ENCODE measurements at places on chromosomes 6 and 20.
A peak's percentile ranks its signal among the peaks of the same experiment; 100 is the strongest.

GRCh38 chr20:16270314-16270931, 302.8 kb downstream of the KIF16B start:
- DNase-seq = no peak

DNA sequence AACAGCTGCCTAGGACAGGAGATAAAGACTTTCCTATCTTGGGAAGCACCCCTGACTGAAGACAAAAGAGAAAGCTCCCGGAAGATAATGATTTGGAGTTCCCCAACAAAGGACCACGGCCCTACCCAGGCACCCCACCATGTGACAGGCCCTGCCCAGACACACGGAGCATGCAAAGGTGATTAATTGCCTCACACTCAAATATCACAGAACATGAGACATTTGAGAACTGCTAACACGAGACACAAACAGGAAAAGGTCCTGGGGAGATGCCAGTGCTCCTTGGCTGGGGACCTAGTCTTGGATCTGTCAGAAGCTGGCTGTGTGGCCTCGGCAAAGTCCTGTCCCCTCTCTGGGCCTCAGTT, 82.5 kb upstream of the PTPN1 start:
- DNase-seq = no peak

DNA sequence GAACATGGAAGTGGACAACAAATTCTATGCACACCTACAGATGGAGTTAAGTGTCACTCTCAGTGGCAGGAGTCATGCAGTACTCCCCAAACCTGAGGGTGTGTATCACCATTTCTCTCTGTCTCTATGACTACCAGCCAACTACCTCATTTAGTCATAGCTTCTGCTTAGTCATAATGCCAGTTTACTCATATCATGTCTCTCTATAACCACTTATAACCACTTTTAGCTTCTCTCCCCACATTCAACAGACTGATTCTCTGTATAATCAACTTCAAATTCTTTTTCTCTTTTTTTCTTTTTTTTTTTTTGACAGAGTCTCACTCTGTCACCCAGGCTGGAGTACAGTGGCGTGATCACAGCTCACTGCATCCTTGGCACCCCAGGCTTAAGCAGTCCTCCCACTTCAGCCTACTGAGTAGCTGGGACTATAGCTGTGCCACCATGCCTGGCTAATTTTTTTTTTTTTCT, 13.8 kb upstream of the GTF3C6 start:
- DNase-seq = peak; percentile 77

DNA sequence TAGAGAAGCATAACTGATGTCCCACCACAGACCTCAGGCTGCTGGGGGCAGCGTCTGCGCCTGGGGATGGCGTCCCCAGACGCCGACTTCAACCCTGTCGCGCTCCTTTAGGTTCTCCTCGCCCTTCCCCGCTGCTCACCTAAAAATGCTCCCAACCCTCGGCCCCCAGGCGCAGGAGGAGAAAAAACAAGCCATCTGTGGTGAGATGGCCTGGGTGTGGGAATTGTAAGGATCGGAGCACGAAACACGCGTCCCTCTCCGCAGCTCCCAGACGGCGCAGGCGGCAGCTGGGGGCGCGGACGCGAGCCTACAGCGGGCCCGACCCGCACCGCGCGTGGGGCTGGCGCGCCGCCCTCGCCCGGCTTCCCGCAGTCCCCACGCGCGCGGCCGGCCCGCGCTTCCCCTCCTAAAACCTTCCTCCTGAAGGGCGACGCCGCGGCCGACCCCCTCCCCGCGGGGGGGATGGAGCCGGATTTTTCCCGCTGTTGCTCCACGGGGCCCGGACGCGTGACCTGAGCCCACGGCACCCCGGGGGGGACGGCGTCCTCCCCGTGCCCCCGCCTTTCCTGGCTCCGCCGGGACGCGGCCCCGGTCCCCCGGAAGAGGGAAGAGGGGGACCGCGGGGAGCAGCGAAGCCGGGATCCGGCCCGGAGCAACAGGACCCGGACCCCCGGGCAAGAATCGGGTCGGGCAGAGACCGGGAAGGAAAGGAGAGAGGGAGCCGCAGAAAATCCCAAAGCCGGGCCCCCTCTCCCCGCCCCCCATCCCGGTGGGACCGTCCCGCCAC, 611 bp downstream of the EPB41L2 start:
- DNase-seq = peak; percentile 12

GRCh38 chr6:117837261-117837660, 69.8 kb upstream of the SLC35F1 start:
- no peak for DNase-seq

DNA sequence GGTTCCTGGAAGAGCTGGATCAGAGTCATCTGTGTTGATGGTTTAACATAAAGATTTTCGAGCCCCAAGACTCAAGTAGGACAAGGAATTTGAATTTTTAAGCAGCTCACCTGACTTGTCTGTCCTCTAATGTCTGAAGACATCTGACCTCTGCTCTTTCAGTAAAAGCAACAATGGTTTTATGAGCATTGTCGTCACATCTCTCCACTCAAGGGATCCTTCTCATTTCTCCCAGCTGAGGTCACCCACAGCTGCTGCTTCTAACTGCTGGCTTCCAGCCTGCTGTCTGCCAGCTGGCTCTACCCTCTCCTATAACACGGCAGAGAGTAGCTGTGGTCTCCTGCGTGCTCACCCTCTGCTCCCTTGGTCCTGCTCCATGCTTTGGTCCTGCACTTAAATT, 24.7 kb upstream of the HDAC2 start:
- peak; percentile 93 for DNase-seq

- DNase-seq = no peak
These were observed 29.1 kb upstream of the SASH1 start for GRCh38 chr6:148313488-148313887.

DNA sequence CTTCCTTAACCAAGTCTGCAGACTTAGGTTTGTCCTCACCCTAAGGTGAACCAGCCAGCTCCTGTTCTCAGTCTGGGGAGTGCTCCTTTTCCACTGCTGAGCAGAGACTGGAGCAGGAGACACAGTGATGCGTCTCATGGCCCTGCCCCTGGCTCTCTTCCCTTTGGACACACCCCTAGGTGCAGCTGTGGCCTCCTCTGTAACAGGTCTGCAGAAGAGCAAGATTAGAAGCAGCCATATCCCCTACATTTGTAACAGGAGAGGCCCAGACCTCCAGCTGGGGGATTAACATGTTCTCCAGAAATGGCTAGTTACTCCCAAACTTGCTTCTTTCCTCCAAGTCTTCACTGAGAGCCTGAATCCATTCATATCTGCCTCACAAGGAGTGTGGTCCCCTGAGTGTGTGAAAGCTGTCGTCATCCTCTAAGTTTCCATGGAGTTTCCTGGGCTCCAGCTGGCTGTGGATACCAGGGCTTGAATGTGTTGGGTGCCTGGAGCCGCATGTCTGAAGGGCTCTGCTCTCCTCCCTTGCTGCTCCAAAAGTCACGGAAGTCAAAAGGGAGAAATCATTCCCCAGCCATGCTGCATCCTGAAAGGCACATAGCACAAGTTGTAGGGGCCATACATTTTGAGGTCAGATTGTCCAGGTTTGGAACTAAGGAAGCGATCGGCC, 57.7 kb downstream of the PPP1R14C start:
- no peak for DNase-seq

DNA sequence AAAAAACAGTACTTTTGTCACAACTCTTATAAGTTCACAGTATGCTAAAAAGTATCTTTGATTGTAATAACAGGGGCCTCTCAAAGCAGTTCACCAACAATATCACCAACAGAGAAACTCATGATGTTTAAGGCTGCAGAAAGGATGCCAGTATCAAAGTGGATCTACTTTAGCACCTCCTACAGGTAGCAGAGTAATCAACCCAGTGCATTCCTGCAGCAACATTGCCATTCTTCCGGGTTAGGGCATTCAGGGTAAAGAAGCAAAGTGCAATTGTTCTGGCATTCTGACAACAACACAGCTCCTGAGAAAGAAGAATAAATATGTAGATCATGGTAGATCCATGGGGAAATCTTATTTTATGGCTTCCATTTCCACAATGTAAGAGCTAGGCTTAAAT, 7.6 kb upstream of the SLC17A4 start:
- no peak for DNase-seq

GRCh38 chr6:27994616-27995015, 37.6 kb downstream of the OR2B6 start:
- DNase-seq = no peak

DNA sequence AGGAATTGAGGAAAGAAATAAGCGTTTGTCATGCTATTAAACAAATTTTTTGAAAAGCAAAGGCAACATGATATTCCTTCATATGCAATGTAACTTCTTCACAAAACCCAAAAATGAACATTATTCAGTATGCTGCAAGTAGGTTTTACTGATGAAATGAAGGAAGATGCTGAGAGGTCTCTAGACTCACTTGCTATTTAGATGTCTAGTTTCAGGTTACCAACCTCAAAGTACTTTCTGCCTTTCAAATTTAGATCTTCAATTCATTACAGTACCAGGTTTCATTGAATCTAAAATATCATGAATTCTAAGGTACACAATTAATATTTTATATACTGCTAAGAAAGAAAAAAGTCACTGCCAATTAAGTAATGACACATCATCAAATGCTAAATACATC, 39.9 kb downstream of the MYO6 start:
- DNase-seq = no peak

- DNase-seq = no peak
These were observed 33.3 kb upstream of the NRN1 start for GRCh38 chr6:6039946-6040509.

GRCh38 chr6:143468026-143468425, 17.4 kb downstream of the PEX3 start:
- DNase-seq = no peak

- no peak for DNase-seq
These were observed 135.6 kb downstream of the SLC24A3 start for GRCh38 chr20:19347943-19348456.

DNA sequence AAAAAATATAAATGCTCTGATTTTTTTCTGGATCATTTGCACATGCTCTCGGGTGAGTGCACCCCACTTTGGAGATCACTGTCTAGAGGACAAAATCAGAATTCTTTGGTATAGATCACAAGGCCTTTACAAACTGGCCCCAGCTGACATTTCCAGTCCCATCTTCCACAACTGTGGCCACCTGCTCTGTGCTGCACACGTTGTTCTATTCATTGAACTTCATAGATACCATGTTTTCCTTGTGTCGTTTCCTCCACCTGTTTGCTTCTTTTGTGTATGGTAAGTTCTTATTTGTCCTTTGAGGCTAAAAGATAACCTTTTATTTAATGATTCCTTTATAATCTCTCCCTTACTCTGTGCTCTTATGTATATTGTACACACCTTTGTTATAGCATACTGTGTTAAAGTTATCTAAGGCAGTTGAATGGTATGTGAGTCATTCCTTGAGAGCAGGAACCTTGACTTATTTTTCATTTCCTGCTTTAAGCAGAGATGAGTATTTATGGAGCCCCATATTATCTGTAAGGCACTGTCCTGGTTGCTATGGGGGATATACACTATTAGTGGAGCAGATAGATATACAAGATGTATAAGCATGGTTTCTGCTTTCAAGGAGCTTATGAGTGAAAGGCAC, 12.0 kb upstream of the SLC17A5 start:
- DNase-seq = no peak

- DNase-seq = no peak
These were observed 9.8 kb upstream of the DEF6 start for GRCh38 chr6:35287671-35288396.

GRCh38 chr20:58606184-58606583, 44.9 kb upstream of the STX16 start:
- no peak for DNase-seq

DNA sequence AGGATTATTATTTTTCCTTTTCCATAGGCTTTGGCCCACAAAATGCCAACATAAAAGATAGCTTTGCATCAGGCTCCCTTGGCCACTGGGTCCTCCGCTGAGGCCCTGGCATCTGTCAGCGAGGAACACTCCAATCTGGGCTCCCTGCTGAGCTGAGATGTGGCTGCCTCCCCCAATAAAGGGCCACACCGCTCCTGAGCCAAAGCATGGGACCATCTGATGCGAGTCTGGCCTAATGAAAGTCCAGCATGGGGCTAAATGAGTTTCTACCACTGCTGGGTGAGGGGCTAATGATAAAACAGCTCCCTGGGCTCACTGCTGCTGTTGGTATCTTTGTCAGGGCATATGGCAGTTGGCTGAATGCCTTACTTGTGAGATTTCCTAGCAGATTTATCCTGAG, 817.5 kb upstream of the SLC35B3 start:
- no peak for DNase-seq

DNA sequence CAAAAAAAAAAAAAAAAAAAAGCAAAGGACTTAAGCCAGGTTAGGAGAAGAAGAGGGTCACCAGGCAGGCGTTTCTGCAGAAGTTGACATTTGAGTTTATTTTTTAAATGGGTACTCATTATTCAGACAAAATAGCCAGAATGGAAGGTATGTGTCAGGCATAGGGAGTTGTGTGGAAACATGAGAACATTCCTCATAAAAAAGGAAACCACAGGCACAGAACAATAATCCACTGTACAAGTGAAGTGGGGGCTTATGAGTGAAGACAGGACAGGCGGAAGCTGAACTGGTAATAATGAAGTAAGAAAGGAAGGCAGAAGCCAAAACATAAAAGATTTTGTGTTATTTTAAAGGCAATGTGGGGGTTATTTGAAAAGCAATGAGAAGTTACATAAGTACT, 104.6 kb downstream of the EPB41L2 start:
- peak; percentile 37 for DNase-seq

All from fibroblast of skin of abdomen (primary cell).